ENCODE measurements at places on chromosomes 6 and 20.

- DNase-seq: no peak
Observed at GRCh38 chr6:28632326-28632851, 106.7 kb downstream of the GPX5 start.

- DNase-seq: no peak
Observed at GRCh38 chr6:37984578-37984977, 165.1 kb downstream of the ZFAND3 start.

DNA sequence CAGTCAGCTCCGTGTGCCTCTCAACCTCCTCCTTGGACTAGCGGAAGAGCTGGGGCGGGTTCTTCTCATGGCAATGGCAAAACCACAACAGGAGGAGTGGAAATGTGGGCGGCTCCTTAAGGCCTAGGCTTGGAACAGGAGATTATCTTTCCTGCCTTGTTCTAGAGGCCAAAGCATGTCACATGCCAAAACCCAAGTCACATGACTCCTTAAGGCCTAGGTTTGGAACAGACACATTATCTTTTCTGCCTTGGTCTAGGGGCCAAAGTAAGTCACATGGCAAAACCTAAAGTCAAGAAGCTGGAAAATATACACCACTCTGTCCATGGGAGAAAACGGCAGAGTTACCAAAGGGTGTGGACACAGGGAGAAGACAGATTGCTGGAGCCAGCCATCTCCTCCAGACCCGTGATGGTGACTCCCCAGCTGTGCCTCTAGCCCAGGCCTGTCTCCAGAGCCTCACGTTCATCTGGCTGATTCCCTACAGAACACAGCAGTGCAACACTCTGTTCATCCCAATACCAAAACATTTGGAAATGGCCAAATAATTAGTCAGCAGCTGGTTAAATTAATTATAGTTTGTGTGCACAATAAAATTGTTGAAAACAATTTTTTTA is 34.2 kb downstream of the ANKRD60 start:
- DNase-seq: no peak

GRCh38 chr20:51469578-51470498 is 72.7 kb downstream of the NFATC2 start:
- DNase-seq: no peak

DNA sequence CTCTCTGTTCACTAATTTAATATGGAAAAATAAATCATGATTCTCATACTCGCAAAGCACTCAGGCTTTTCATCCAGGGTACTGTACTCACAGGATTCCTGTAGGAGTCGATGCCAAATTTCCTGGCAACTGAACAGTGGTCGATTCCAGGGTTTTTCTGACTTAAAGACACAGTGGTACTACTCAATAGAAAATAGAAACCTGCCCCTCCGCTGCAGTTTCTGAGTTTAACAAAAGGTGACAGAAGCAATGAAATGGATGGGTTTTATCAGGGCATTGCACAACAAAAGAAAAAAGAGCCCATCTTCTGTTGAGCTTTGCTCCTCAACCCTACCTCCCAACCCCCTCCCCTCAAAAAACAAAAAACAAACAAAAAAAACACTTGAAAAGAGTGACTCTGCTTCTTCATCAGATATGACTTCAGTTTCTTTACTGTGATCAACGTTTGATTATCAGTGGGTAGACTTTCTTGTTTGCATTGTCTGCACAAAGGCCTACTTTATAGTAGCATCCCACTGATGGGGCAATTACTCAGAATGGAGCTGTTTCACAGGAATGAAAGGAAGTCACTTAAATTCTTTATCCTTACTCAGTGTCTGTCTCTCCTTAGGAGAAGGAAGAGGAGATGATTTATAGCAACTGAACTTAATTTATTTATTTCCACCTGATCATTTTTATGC is 96.2 kb upstream of the FOXO3 start:
- no peak for DNase-seq

- DNase-seq: no peak
Observed at GRCh38 chr6:119124079-119124824, 45.8 kb upstream of the FAM184A start.

DNA sequence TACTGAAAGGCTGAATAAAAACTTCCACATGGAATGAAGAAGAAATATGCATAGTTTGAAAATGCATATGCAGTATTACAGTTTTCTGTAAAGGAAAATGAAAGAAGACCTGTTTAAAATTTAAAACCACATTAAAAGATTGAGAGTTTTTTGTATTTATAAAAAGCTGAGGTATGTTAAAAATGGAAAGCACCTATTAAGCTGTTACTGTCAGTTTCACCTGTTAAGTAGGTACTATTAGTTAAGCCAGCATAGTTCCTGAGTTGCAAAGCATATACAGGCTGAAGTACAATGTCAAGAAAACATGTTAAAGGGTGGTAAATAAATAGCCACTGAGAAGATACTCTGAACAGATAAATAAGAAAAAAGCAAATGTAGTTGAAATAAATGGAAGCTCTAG is 69.9 kb downstream of the ATXN1 start:
- DNase-seq: no peak

DNA sequence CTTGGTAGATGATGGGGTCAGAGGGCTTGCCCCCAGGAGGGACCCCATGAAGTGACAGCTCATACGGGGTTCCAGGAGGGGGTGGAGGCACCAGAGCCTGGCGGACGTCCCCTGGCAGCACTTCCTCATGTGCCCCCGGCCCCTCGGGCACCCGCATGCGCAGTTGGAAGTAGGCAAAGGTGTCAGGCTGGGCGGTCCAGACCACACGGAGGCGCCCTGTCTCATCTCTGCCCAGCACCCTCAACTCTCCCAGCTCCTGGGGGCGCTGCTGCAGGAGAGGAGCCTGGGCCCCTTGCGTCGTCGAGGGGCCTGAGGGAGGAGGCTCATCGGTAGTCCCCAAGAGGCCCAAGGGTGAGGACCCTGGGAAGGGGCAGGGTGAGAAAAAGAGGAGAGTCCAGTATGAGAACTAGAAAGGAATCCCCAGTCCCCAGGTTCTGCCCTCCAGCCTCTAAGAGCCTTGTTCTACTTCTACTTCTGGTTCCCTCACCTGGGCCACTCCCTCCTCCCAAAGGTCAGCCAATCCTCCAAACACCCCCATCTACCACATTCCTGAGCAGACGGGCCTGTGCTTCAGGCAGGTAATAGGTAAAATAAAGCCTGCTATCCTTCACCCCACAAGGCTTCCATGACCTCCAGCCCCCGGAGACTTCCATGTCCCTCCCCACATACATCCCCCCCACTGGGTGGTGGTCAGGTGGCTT is 23.2 kb downstream of the TNXB start:
- no peak for DNase-seq

DNA sequence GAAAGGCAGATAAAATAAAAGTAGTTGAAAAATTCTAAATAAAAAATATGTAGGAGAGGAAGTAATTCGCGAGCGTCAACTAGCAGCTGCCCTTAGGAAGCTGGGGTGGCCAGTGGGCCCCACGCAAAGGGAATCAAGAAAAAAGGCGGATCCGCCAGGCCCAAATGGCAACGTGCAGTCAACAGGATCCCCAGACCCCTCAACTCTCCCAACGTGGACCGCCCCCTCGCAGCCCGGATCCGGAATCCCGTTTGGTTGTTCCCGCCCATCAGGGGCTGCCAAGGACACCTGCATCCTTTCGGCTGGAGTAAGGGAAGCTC is 296 bp downstream of the DZANK1 start:
- DNase-seq: no peak

GRCh38 chr6:169069356-169069755 is 184.3 kb downstream of the THBS2 start:
- DNase-seq: no peak

DNA sequence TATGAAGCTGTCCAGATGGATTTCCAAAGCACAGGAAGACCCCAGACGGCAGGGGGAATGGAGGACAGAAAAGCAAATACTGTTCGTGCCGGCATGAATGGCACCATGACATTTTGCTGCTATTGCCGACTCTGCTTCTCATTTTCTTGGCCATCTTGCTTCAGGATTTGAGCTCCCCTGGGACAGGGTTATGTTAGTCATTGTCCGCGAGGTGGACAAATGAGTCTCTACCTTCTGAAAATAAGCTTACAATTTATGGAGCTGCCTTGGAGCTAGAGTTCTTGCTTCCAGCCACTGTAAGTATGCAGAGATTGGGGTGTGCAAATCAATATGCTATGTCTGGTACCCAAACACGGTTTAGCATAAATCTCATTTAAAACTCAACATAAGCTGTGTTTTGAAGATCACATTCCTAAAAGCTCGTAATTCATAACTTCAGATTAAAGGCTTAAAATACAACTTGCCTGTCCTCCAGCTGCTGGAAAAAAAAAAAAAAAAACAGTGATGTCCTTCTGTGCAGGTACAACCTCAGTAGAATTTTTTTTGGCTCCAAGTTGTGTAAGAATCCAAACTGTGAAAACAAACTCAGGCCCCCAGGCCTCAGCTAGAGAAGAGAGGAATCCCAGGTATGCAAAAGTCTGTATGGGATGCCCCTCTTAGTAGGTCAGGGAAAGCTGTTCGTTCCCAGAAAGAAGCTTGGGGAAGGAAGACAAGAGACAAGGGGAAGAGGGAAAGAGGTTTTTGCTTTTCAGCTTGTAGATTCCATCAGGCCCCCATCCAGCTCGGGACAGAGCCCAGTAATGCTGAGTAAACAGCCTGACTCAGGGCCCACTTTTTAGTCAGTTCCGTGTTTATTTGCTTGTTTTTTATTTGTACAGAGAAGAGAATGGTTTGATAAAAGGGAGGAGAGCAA is 184.2 kb upstream of the FOXA2 start:
- DNase-seq: no peak

DNA sequence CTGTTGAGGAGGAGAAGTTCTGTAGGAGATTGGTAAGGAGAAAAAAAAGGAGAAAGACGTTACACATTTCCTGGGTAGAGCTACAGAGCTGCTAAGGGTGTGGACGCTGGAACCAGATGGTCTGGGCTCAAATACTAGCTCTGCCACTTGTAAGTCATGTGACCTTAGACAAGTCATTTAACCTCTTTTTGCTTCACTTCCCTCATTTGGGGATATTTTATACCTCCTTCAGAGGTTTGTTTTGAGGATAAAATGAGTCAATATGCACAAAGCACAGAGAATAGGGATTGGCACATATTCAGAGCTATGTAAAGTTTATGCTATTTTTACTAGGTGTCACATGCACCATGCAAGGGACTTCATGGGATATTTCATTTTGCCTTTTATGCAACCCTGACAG is 708.8 kb downstream of the DHX35 start:
- no peak for DNase-seq

DNA sequence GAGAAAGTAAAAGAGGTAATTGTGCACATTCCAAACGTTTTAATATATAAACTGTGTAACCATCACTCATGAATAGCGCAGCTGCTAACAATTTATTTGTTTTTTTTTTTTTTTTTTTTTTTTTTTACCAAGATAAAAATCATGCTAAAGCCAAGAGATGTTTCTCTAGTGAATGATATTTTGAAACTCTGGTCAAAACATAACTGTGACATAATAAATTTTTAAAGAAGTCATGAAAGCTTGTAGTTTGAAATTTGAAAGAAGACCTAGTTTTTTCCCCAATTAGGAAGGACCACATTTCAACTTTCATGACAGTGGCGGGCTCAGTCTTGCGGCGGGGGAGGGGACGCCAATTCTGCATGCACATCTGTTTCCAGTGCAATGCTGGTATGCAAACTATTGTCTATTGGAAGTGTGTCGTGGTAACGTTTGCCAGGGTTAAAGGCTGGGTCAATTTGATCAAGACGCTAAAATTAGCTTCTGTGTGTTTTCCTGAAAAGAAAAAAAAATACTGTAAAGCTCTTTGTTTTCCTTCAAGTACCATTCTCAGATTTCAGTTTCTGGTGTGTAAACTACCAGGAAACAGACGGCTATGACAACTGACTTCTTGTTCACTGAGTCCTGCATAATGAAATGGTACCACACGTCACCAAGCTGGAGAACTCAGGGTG is 211.9 kb downstream of the FOXC1 start:
- DNase-seq: peak; percentile 79

DNA sequence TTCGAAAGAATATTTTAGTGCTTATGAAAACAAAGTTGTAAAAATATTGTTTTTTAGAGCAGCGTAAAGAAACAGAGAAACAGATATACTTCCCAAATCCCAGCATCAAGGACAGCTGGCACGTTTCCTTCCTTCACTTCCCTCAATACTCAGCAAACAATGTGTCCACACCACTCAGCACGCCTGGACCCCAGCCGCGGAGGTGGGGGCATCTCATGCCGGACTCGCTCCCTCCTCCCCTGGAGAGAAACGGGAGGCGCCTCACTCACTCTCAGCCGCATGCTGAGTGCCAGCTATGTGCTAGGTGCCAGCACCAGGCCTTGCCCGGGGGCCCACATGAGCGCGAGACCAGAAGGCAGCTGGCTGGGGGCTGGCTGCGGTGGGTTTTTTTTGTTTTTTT is 34.7 kb downstream of the SLC2A4RG start:
- no peak for DNase-seq

- DNase-seq: no peak
Observed at GRCh38 chr20:46900086-46900485, 5.4 kb downstream of the EYA2 start.

DNA sequence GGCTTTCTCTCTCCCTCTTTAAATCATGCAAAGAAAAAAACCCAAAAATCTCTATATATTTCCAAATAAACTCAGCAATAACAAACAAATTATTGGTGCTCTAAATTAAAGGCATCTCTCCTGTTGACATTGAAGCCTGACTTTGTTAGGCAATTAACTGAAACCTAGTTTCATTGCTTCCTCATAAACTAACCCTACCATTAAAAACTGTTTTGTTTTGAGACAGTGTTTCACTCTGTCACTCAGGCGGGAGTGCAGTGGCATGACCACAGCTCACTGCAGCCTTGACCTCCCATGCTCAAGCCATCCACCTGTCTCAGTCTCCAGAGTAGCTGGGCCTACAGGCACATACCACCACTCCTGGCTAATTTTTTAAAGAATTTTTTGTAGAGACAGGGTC is 34.9 kb downstream of the PIGU start:
- no peak for DNase-seq

DNA sequence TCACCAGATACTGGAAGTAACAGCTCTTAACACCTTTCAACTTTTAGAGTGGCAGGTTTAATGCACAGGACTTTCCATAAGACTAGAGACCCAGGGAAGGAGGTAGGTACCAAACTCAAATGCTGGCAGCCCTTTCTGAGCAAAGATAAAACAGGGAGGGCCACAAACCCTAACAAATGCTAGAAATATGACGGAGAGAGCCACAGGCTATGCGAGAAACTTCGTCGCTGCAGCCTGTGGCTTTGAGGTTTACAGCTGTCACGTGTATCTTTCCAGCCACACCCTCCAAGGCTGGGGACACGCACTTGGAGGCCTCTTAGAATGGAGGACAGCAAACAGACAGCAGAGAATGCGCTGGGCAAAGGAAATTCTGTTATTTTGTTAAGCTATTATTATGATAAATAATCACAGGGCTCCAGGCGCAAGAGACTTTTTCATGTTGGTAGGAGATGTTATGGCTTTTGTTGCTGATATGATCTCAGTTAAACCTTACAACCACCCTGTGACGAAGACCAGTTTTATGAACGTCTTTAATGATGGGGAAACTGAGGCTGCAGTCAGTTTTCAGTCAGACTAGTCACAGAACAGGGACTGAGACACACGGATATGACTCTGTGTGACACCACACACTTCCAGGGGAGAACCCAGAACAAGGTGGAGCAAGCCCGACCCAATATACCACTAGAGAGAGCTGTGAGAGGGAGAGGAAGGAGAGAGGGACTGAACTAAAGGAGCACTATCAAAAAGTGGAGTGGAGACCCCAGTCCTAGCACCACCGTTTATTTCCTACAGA is 2.0 kb downstream of the TRAM2 start:
- no peak for DNase-seq
